ENCODE measurements at places on chromosomes 6 and 20.

DNA sequence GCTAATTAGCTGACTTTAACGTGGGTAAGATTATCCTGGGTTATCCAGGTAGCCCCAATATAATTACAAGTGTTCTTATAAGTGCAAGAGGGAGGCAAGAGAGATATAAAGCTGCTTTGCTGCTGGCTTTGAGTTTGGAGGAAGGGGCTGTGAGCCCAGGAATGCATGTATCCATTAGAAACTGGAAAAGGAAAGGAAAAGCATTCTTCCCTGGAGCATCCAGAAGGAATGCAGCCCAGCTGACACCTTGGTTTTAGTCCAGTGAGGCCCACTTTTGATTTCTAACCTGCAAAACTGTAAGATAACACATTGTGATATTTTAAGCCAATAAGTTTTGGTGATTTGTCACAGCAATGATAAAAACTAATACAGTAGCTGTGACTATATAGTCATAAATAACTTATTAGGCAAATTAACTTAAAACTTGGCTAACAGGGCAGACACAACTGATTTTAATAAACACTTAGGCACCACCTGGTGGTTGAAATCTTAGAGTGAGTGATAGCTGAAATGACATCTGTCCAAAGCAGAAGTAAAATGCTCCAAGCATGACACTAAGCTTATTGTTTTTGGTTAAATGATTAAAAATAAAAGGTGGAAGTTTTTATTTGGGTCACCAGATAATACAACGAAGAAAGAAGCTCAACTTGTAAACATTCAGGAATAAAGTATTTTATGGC, 35.6 kb downstream of the ADGRF4 start:
- no peak for DNase-seq

- no peak for DNase-seq
These were observed 166.4 kb downstream of the EYA4 start for GRCh38 chr6:133407320-133408100.

DNA sequence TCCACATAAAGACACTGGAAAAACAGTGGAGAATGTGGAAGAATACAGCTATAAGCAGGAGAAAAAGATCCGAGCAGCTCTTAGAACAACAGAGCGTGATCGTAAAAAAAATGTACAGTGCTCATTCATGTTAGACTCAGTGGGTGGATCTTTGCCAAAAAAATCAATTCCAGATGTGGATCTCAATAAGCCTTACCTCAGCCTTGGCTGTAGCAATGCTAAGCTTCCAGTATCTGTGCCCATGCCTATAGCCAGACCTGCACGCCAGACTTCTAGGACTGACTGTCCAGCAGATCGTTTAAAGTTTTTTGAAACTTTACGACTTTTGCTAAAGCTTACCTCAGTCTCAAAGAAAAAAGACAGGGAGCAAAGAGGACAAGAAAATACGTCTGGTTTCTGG, 57.1 kb downstream of the MAP3K4 start:
- no peak for DNase-seq

GRCh38 chr6:43405354-43405753, 22.0 kb upstream of the ABCC10 start:
- DNase-seq, result no peak

DNA sequence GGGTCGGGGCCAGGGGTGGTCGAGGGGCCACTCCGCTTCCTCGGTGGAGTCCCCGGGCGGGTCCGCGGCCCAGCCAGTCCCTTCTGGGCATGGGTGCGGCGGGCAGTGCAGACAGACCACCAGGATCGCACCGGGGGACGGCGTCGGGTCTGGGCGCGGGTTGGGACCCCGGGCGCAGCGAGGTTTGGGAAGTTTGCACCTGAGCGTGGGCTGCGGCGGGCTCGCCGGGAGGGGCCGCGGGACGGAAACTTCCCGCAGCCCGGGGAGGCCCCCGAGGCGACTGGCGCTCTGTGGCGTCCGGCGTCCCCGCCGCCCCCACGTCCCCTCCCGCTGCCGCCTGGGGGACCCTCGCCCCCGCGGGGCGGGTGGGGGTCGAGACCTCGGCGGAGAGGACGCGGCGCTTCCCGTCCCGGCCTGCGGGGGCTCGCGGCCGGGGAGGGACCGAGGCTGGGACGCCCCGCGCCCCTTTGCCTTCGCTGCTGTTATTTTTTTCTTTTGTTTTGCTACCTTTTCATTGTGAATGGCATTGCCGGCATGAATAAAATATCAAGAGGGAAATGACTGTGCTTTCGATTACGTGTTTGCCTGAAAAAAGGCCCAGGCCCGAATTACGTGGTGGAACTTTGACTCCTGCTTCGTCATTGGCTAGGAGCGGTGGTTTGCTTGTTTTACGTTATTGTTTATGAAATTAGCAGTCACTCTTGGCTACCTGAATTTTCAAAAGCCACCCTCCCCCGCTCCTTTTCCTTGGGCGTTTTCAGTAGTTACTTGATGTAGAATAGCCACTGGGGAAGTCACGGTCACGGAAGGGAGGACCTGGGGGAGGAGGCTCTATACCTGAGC, 703 bp downstream of the SNX9 start:
- DNase-seq, result peak; percentile 74

DNA sequence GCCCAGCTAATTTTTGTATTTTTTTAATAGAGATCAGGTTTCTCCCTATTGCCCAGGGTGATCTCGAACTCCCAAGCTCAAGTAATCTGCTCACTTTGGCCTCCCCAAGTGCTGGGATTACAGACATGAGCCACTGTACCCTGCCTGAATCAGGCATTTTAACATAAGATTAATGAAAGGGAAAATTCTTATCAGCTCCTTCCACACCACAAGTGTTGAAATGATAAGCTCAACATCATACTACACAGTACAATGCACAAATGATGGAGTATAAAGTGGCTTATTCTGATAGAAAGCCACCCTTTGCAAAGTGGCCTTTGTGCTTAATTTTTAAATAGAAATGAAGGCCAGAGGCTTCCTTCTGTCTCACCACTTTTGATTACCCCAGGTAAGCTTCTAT, 71.3 kb upstream of the MCHR2 start:
- no peak for DNase-seq

DNA sequence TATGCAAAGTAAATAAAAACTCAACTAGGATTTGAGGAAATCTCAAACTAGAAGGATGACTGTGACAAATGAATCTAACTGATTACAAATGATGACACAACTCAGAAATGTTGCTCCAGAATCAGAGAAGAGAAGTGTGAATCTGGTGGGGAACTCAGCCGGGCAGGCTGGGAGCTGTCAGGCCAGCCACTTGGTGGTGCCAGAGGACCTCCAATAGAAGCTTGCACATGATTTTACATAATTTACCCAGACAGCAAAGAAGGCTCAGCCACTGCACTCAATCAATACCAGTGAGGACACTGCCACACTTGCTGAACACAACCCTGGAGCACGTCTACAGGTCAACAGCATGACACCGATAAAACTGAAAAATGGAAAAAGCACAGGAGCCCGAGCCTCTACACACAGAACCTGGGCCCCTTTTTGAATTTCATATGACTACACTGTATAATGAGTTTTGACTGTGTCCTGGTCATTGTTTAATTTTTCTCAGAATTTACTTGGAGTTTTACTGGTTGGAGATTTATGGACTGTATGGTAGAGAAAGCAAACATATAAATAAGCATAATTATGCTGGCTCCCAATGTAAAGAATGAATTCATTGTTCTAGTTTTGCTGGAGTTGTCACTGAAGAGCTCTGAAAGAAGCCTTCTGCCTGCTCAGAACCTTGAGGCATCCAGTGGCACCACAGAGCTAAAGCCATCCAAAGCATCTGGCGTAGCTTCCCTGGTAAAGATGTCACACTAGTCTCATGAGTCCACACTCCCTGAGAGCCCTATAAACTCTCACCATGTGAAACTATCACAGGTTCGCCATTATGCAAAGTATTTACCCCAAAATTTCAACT, 296.5 kb downstream of the THBS2 start:
- DNase-seq, result peak; percentile 44

GRCh38 chr6:112019589-112019988, 34.3 kb upstream of the CCN6 start:
- DNase-seq, result no peak

DNA sequence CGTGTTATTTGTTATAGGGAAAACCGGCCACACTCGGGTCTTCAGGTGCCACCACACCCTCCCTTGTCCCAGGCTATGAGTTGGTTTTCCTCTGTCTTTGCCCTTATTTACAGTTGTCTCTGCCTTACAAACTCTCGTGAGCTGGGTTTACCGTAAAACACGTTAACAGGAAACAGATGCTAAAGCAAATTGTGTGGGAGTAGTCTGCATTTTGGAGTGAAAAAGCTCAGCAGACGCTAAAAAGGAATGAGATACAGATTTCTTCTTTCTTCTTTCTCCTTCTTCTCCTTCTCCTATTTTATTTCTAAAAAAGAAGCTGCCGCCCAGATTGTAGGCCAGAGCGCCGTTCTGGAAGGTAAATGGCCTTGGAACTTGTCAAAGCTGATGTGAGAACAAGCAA, 51.9 kb downstream of the APCDD1L start:
- no peak for DNase-seq

GRCh38 chr6:37643851-37644672, 53.6 kb downstream of the MDGA1 start:
- peak; percentile 29 for DNase-seq

DNA sequence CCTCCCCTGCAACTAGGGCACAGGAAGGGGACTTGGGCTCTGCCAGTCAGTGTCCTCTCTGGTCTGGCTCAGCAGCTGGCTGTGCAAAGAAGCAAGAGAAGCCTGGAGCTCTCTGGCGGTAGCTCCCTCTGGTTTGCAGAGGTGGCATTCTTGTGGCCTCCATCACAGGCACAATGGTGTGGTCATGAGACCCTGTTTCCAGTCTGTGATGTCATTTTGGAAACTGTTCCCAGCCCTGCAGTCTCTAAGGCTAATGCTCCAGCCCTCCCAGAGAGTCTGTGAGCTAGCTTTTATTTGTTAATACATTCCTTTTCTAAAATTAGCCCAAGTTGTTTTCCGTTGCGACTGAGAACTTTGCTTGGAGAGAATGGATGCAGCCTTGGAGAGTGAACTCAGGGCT, 69.5 kb upstream of the FOXQ1 start:
- no peak for DNase-seq

DNA sequence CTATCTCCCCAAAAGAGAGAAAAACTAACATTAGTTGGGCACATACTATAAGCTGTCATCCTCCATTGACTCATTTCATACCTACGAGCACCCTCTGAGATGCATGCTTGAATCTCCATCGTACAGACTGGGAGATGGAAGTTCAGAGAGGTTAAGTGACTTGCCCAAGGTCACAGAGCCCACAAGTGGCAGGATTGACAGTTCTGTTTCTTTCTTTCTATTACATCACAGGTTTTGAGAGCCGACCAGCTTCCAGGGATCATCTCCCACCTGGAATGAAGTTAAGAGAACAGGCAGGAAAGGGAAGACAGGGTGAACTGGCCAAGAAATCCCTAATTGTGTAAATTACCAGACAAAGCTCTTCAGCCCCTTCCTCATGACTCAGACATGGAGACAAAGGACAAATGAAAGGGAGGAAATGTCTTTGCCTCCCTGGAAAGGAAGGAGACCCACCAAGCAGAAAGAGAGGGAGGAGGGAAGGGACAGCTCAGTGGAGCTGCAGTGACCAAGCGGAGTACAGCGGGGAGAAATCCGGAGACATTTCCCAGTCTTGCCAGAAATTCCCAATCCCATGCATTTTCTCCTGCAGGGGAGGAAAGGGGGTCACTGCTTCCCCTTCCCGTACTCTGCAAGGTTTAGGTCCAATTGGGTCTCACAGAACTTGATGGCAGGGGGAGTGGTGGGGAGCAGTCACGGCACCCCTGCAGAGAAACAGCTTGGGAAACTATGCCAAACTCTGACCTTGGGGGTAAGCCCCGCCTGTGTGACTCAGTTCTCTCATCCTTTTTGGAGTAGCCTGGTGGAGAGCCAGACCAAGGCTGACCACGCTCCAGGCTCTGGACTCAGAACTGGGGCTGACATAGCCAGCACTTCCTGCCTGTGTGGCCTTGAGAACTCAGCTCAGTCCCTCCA, 154.3 kb downstream of the ANKRD60 start:
- no peak for DNase-seq

- DNase-seq, result no peak
These were observed 12.5 kb upstream of the R3HDML start for GRCh38 chr20:44324343-44324742.

DNA sequence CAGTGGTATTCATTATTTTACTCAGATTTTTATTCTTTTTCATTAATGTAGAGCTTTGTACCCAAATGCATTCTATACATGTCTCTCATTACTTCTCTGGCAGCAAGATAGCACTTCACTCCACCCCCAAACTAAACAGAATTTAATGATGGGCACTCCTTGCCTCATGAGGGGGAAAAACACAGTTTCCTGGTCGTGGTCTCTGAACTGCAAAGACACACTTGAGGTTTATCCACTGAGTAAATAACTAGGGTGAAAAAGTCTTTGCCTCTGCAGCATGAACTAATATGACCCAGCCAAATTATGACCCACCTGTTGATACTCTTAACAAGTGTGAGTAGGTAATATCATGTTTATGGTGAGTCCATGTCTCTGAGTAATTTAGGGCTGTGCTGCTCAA, 785.2 kb upstream of the FLRT3 start:
- DNase-seq, result no peak

- DNase-seq, result no peak
These were observed 6.0 kb downstream of the MTFR2 start for GRCh38 chr6:136244061-136244616.
